ENCODE measurements at places on chromosomes 6 and 20.

GRCh38 chr20:61638802-61639585 is 386.9 kb downstream of the CDH4 start:
- peak; percentile 4 for DNase-seq

GRCh38 chr20:19185083-19185482 is 27.4 kb upstream of the SLC24A3 start:
- no peak for DNase-seq

GRCh38 chr6:19719691-19720128 is 117.5 kb upstream of the ID4 start:
- peak; percentile 54 for DNase-seq

GRCh38 chr6:111068109-111068865 is 19.0 kb upstream of the SLC16A10 start:
- no peak for DNase-seq

GRCh38 chr6:138577151-138577915 is 78.0 kb upstream of the NHSL1 start:
- DNase-seq = peak; percentile 45
